Omental fat pad (tissue), 4 donors: ENCODE measurements at places on chromosomes 7 and 10. TPM values are rescaled to one million over a fixed set of nuclear protein-coding genes. Genes with fewer than 3 reads are reported as not detected.

DNA sequence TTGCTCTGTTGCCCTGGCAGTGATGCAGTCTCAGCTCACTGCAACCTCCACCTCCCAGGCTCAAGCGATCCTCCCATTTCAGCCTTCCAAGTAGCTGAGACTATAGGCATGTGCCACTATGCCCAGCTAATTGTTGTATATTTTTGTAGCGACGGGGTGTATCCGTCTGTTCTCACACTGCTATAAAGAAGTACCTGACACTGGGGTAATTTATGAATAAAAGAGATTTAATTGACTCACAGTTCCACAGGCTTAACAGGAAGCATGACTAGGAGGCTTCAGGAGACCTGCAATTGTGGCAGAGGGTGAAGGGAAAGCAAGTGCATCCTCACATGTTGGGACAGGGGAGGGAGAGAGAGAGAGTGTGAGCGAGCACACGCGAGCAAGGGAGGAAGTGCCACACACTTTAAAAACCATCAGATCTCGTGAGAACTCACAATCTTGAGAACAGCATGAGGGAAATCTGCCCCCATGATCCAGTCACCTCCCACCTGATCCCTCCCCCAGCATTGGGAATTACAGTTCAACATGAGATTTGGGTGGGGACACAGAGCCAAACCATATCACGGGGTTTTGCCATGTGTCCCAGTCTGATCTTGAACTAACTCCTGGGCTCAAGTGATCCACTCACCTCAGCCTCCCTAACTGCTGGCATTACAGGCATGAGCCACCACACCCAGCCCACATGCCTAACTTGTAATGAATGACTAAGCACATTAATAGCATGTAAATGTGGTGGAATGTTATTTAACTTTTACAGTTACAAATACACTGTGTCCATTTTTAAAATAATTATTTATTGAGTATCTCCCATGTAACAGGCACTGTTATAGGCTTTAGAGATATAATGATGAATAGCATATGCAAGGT lies 65.5 kb downstream of the RALA start:
- DNase-seq: no peak

GRCh38 chr7:157715071-157715937 lies 378.5 kb downstream of the DNAJB6 start:
- DNase-seq: no peak

- DNase-seq: no peak
Observed at GRCh38 chr7:116455499-116455898, 44.0 kb upstream of the CAV2 start.

- no peak for DNase-seq
Observed at GRCh38 chr7:43583424-43584194, 701 bp downstream of the STK17A start.

DNA sequence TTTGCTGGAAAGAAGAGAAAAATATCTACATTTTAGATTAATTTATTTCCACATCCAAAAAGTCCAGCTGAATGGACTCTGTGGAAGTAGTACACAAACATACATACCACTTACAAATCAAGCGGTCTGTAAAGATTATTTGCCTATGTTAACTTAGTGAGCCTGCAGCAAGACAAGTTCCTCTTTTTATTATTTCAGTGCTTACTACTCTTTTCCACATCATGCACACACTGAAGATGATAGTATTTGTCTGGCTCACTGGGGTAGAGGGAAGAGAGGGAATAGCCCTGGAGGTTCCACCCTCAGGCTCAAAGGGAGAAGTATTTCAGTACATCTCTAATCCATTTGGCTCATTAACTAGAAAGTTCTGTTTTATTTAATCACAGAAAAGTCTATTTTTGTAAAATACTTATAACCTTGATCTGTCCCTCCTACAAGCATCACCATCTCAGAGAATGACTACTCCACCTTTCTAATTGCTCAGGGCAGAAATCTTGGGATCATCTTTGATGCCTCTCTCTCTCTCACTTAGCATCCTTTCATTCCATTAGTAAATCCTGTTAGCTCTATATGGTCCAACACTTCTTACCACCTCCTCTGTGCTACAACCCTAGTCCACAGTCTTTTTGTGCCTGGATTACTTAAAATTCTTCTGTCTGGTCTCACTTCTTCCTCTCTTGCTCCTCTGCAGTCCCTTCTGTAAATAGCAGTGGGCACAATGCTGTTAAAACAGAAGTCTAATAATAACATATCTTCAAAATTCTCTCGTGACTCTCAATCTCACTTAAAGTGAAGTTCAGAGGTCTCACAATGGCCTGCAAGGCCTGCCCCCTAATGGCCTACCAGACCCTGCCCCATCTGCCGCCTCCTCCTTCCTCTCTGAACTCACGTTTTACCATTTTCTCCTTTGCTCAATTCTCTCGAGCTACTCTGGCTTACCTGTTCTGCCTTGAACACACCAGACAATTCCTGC lies 64.3 kb upstream of the CCDC6 start:
- DNase-seq: no peak

DNA sequence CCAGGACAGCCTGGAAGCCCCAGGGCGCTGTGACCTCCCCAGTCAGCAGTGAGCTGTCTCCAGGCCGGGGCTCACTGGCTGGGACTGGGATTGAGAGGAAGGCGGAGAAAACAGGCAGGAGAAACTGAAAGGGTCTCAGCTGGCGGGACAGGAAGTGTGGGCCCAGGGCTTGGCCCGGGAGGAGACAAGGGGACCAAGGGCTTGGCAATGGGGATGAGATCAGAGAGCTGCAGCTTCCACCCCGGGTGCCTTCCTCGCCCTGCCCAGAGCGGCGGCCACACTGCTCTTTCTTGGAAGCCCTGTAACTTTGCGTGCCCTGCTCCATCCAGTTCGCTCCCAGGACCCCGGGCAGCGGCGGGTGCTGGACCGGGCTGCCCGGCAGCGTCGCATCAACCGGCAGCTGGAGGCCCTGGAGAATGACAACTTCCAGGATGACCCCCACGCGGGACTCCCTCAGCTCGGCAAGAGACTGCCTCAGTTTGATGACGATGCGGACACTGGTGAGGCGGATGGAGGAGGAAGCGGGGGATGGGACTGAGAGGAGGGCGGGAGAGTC lies 4.4 kb downstream of the ZNHIT1 start:
- DNase-seq: no peak

DNA sequence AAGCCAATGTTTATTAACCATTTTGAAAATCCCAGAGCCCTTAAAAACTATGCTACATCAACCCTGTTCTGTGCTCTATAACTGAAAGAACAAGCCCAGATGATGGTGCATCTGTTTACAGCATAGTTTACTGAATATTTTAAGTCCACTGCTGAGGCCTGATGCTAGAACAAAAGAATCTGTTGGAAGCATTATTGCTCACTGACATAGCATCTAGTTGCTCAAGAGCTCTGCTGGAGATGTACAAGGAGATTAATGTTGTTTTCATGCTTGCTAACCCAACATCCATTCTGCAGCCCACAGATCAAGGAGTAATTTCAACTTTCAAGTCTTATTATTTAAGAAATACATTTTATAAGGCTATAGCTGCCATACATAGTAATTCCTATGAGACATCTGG lies 181.3 kb upstream of the FEZF1 start:
- no peak for DNase-seq

- peak; percentile 63 for DNase-seq
Observed at GRCh38 chr10:98361131-98362025, 53.6 kb downstream of the PYROXD2 start.

DNA sequence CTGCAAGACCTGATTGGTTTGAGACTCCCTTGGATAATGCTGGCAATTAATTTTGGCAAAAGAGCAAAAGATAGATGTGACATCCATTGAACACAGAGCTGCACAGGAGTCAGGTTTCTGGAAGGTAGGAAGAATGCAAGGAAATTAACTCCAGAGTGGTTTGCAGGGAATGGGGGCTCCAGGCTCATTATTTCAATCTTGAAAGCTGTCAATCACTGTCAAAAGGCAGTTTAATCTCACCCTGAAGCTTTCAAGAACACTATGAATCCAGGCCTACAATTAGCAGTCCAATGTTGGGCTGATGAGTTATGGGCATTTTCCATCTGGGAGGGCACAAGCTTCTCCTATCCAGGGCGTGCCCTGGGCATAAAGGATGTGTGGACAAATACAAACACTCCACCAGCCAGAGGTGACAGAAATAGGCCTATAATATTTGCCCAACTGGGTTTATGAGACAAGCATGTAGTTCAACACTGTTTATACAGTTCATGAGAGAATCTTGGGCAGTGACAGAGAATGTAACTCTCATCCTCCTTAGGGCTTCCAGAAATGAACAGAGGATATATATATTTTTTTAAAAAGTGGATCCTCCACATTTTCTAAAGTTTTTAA lies 80.5 kb downstream of the KCNMA1 start:
- DNase-seq: no peak

- DNase-seq: no peak
Observed at GRCh38 chr10:110144507-110144906, 62.9 kb upstream of the MXI1 start.

DNA sequence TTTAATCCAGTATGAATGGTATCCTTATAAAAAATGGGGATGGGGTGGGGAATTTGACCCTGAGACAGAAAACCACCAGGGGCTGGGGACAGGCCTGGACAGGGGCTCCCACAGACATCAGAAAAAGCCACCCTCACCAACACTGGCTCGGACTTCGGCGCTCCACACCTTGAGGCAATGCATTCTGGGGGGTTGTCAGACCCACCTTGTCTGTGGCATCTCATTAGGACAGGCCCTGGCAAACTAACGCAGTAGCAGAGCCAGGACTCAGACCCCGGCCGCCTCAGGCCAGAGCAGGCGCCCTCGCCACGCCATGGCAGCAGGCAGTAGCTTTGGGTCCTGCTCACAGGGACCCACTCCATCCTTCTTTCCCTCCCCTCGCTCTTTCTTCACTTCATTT lies 160.1 kb downstream of the CCDC3 start:
- DNase-seq: no peak

DNA sequence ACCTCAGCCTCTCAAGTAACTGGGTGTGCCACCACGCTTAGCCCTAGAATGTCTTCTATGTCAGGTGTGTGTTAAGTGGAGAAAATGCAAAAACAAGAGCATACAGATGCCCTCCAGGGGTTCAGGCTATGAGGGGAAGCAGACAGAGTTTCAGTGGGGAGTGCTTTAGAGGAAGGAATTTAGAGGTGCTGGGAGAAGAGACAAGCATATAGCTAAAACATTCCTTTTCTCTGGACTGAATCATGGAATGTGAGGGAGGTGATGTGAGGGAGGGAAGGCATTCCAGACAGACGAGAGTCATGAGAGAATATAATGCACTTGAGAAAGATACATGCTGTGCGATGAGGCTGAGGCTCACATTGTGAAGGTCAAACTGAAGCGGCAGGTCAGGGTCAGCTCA lies 6.6 kb upstream of the ZNF786 start:
- no peak for DNase-seq

GRCh38 chr10:119253433-119254174 lies 46.2 kb downstream of the GRK5 start:
- DNase-seq: no peak

DNA sequence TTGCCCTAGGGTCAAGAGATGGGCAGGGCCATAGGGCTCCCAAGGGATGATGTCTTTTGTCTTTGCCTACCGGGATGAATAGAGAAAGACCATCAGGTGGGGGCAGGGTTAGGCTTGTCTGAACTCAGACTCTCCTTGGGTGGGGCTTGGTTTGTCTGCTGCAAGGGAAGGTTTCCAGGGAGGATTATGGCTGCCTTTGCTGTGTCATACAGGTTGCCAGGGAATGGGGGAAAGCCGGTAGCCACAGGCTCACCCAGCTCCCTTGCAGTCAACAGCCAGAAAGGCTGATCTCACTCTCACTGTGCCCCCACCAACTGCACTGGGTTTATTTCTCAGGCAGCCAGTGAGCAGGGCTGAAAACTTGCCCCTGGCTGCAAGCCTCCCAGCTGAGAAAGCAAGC lies 253.2 kb downstream of the POLR1F start:
- no peak for DNase-seq

GRCh38 chr7:44388089-44388970 lies 62.9 kb upstream of the CAMK2B start:
- no peak for DNase-seq

DNA sequence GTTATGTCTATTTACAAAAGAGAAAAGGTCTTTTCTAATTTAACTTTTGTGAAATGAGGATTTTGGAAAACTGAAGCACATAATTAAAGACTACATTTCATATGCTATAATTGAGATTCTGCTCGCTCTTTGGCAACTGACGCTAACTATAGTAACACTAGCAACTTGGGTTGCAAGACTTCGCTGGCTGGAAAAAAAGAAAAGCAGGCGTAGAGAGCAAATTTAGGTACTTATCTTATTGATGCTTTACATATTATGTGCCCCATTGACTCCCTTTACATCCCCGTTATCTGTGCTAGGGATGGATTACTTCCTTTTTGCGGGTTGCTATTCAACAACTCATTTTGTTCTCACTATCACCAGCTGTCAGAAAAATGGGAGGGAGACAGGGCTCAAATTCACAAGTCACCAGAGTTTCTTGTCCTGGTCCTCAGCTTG lies 10.5 kb downstream of the SEMA3C start:
- DNase-seq: no peak

DNA sequence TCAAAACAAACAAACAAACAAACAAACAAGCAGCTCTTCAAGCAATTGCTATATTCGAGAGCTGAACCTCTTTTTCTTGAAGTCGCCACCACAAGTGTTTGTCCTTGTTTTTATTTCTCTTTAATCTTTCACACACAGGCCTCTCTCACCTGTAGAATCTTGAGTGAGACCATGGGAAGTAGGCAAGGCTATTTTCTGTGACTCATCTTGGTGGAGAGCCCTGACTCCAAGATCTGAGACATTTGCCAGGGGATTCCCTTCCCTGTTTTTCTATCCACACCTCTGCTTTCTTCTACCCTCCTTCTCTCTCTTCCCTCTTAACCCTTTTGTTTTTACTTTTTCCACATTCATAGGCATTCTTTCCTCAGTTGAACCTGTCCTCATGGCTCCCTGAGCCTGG lies 8.0 kb upstream of the TAS2R60 start:
- DNase-seq: no peak

- DNase-seq: no peak
Observed at GRCh38 chr7:18583305-18583704, 87.8 kb downstream of the HDAC9 start.

DNA sequence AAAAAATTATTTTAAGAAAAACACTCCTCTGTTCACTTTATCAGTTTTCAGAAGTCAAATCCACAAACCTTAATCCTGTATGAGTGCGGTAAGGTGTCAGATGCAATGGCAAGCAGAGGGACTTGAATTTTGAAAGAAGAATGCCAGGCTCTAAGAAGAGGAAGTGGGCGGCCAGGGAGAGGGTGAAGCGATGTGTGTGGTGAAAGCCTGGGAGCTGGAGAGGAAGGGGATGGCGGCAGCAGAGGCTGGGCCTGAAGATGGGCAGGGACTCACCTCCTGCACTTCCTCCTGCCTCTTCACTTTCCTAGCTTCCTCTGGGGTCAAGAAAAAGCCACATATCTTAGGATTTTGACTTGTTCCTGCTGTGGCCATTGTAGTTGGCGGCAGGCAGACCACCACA lies 609.6 kb downstream of the PARD3 start:
- DNase-seq: no peak

Gene ARID5B
- 102 TPM for total RNA-seq

Gene ZKSCAN1
- 25.8 TPM for total RNA-seq

Gene GJD4
- total RNA-seq: not detected

Gene PNLIP
- total RNA-seq: not detected

Gene CYREN
- total RNA-seq: 50.8 TPM

Gene TMEM213
- total RNA-seq: not detected

Gene ACTR3C
- 1.1 TPM for total RNA-seq

Gene TAS2R5
- total RNA-seq: 4.9 TPM

Gene AFAP1L2
- 3.7 TPM for total RNA-seq
